ENCODE measurements at places on chromosomes 11 and 22.
A peak's percentile ranks its signal among the peaks of the same experiment; 100 is the strongest.

GRCh38 chr11:70490723-70491558, 92.6 kb downstream of the CTTN start:
- DNase-seq, result no peak

DNA sequence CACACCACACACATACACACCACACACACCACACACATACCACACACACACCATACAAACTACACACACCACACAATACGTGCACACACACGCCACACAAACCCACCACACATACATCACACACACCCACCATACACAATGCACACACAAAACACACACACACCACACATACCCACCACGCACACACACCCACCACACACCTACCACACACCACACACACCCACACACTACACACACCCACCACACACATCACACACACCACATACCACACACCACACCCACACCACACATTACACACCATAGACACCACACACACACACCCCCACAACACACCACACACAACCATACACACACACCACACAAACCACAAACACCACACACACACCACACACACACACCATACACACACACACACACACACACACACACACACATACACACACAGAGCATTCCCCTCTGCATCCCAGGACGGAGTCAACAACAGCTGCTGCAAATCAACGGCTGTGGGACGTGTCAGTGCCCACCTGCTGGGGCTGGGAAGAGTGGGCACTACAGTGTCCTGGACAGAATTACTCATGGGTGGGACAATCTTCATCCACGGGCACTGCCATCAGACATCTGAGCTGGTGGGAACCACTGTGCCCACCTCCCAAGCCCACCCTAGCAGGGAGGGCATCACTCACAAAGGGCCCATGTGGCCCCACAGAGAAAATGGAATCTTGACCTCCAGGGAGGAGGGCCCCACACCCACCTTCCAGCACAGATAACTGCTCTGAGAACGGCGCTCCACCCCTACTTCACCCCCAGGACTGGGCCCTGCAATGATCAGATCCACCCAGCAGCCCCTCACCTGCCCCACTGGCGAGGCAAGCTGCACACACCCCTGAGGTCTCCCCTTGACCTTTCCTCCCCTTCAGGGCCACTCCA, 8.4 kb downstream of the TP53I11 start:
- DNase-seq, result no peak

DNA sequence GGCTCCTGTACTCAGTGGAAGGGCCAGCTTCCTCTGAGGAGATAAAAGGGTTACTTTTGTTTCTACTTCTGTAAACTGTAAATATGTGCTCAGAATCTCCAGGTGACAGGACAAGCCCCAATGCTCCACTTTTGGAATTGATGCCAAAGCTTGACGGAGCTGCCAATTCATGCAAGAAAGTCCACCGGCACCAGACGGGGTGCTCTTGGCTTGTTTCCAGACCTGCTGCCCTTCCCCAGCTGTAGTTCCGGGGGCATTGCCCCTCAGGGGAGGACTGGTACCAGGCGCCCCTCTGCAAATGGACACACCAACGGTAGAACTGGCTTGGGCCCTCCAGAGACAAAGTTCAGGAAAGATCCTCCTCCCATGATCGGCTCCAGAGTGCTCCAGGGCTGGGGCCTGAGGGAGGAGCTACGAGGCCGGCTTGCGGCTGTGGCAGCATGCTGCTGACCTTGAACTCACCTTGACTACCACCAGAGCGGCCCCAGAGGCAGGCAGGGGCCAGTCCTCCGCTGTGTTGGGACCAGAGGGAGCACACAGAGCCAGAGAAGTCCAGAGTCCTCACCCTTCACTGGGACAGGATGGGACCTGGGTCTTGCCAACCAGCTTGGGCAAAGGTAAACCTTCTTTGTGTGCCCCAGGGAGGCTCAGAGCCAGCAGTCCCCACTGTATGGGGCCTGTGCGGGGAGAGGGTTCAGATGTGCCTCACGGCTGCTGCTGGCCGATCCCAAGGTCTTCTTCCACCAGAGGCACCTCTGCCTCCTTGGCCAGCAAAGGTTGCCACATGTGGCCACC, 17.8 kb upstream of the OAF start:
- no peak for DNase-seq

GRCh38 chr11:26326793-26327400, 5.0 kb upstream of the ANO3 start:
- DNase-seq, result no peak

- no peak for DNase-seq
Measured at GRCh38 chr11:101369835-101370234, 214.0 kb downstream of the TRPC6 start.

DNA sequence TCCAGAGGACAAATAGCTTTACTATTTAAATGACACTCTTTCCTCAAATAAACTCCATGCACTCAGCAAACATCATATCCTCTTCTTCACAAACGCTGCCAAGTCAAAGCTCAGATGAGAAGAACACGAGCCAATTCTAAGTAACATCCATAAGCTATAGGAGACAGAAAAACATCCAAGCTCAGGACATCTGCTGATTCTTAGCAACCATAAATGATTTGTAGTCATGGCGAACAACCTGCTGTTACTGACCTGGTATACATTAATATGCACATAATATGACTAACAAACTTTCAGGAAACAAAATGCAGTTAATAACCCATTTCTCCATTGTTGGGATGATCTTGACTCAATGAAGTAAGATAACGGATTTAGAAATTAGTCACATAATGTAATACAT, 6.7 kb downstream of the GALNT18 start:
- DNase-seq, result peak; percentile 62

GRCh38 chr11:45725776-45726492, 60.5 kb upstream of the CHST1 start:
- no peak for DNase-seq

DNA sequence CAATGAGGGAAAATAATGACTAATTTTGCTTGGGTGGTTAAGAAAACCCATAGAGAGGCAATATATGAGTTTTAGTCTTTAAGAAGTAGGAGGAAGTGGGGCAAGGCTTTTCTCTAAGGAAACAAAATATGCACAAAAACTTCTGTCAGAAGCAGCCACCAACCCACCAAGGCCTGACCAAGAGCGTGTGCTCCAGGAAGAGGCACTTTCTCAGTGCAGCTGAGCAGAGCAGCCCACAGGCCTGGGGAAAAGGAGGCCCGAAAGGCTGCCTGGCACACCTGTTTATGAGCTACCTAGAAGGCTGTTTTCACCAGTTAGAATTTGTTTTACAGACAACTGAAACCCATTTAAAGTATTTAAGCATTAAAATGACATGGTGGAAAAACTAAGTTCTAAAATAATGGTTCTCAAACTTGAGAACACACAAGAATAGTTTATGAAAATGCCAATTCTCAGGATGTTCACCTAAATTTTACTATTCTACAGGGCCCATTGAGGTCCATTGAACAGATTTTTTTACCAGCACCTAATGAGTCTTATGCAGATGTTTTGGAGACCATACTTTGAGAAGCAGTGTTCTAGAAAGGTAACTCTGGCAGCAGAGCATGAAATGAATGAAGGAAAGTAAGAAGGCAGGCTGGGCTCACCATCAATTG, 160.5 kb upstream of the DDI1 start:
- DNase-seq, result no peak

DNA sequence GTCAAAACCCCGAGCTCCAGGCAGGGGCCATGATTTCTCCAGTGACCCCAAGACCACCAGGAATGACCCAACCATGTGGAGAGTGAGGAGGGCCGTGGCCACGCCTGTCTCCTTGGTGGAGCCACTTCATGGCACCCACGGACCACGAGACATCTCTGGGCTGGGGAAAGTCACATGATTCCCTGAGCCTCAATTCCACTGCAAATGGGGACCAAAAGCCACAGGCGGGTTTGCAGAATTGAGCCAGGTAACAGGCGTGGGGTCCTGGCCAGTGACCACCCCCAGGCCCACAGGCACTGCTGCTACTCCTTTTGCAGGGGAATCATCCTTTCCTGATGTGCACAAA, 178.9 kb downstream of the CTTN start:
- DNase-seq, result no peak

GRCh38 chr11:30197869-30198268, 32.9 kb upstream of the FSHB start:
- DNase-seq, result no peak

- DNase-seq, result no peak
Measured at GRCh38 chr11:16001044-16001568, 355.2 kb downstream of the SOX6 start.

GRCh38 chr11:31816468-31817053, 5.4 kb upstream of the PAX6 start:
- DNase-seq, result peak; percentile 24

- no peak for DNase-seq
Measured at GRCh38 chr11:90722552-90723190, 499.8 kb upstream of the CHORDC1 start.

DNA sequence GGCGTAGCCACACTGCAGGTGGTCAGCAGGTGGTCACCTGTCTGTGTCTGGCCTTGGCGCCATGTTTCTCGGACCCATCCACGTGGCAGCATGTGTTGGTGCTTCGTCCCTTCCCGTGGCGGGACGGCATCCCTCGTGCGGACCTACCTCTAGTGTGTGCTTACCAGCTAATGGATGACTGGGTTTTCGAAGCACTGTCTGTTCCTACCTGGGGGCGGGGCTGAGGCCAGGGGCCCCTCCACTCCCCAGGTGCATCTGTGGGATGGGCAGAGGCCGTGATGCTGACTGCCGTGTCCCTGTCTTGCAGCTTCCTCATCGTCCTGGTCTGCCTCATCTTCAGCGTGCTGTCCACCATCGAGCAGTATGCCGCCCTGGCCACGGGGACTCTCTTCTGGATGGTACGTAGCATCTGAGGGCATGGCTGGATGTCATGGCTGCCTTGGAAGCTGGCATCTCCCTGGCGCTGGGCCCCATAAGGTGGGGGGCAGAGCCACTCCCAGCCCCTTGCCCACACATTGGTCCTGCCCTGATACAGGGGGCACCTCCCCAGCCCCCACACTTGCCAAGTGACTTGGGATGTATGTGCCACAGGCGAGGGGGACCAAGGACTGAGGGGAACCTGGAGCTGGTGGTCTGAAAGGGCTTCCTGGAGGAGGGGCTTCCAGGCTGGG, 82.9 kb downstream of the KCNQ1 start:
- no peak for DNase-seq

DNA sequence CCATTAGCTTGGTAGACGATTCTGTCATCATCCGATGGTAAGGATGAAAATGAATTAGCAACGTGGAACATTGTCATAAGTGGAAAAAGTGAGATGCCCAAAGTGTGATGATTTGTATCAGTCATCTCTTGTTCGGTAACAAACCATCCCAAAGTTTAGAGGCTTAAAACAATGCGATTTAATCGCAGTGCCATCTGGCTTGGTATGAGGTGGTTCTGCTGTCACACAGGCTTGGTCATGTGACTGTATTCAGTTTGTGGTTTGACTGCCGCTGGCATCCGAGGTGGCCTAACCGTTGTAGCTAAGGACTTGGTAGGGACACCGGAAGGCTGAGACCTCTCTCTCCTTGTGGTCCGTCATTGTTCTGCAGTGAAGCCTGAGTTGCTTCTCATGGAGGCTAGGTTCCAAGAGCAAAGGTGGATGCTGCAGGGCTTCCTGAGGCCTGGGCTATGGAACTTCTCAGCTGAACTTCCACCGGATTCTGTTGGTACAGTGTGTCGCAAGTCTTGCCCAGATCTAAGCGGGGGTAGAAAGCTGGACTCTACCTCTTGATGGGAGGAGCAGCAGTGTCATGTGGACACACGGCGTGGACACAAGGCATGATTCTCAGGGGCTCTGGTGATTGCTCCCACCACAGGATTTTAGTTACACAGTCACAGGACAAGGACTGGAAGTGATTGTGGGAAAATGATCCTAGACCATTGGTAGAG, 36.3 kb downstream of the BCR start:
- no peak for DNase-seq

GRCh38 chr11:10285148-10285802, 8.7 kb downstream of the SBF2 start:
- DNase-seq, result no peak

GRCh38 chr11:98710986-98711385, 309.8 kb upstream of the CNTN5 start:
- DNase-seq, result peak; percentile 24

Data from NCI-H446 (cell line).